Germinal center (tissue), 1 donor: ENCODE measurements at places on chromosomes 4 and X.

- DNase-seq = no peak
Observed at GRCh38 chr4:92198711-92199110, 105.1 kb upstream of the GRID2 start.

DNA sequence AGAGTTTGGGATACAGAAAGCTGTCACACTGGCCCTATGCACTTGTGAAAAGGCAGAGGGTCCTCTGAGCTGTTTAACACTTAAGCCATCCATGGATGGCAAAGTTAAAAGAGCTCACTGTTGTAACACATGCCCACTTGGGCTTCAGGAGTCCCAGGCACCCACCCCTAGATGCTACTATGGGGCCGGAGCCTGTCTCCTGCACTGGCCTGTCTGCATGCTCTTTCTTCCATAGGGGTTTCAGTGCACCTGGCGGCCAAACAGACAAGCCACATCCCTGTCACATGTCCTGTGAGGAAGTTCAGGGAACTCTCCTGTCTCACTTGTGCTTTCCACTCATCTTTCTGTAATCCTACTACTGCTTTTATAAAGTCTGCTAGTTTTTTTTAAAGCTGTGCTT, 2586.0 kb downstream of the PCDH7 start:
- no peak for DNase-seq

DNA sequence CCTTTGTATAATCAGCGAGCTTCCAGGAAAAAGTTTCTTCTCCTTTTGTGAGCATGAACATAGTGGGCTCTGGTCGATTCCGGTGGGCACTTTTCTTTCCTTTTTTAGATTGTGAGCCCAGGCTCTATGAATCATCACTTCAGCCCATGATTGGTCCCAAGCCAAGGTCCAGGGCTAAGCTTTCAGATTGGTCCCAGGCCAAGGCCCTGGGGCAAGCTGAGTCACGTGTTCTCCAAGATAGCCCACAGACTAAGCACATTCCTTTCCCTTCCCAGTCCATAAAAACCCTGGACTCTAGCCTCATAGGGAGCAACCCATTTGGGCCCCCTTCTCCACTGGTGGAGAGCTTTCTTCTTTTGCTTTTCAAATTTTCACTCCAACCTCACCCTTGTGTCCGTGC, 430.5 kb downstream of the NAP1L3 start:
- no peak for DNase-seq

GRCh38 chrX:106932960-106933537, 12.8 kb downstream of the CLDN2 start:
- DNase-seq = no peak

- DNase-seq = no peak
Observed at GRCh38 chrX:100410901-100411801, 1.1 kb upstream of the PCDH19 start.

DNA sequence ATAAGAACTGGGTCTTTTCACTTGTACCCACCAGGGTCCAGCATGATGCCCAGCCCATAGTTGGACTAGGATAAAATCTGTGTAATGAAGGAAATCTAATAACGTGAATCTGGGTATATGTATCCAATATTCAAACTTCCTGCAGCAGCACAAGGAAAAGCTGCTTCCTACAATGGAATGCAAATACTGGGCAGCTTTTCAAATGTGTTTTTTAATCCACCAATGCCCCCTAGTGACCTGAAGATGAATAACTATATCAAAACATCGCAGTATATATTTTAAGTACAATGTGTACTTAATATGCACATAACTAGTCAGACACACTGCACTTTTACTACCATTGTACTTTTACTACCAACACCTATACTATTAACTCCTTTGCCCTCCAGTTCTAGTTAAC, 5.3 kb downstream of the APOO start:
- peak; percentile 25 for DNase-seq

DNA sequence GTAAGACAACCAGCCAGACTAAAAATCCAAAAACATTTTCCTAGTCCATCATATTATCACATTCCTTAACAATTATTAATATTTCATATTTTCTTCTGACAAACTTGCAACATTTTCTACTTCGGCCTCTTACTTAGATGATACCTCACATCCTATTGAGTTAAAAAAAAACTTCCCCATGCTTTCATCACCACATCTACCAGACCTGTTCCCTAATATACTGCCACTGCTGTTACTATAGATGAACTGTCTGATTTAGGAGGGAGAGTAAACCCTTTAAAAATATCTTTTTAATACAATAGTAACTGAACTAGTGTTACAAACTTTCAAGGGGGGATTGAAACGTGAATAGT, 1.5 kb downstream of the FAM200B start:
- DNase-seq = no peak

DNA sequence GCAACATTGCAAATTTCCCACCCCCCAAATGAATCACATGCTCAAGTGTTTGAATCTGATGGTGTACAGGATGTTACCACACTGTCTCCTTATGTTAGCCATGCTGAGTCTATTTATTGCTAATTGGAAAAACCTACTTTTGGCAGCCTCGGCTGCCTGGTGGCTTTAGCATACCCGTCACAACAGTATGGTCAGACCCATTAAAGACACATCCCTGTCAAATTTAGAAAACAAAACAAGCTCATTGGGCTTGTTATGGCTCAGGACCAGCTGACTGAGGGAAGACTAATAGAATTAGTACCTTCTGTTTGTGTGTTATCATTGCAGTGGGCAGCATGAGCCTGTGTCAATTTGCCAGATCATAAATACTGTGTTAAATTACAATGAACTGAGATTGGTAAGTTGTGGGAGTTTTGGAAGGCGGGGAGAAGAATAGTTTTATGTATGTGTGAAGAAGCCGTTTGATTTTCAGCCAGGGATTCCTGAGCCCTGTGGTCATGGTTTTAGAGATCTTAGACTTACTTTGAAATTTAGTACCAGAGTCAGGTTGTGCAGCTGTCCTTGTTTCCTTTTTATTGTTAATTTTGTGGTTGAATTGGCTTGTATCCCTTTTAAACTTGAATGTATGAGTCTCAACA, 66.8 kb downstream of the POLA1 start:
- DNase-seq = no peak

DNA sequence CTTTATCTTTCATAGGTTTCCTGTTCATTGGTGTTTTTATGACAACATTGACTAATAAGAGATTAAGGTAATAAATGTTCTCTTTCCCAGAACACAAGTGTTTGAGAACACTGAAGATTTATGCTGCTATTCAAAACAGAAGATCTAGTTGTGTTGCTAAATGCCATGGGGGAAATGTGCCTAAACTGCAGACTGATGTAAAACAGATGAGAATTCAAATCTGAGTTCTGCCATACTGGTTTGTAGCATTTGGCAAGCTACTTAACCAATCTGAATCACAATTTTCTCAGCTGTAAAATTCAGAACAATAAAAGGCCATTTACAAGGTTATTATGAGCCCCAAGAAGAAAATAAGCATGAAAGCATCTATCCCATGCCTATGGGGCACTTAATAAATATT, 2.3 kb downstream of the SLC10A6 start:
- DNase-seq = no peak

DNA sequence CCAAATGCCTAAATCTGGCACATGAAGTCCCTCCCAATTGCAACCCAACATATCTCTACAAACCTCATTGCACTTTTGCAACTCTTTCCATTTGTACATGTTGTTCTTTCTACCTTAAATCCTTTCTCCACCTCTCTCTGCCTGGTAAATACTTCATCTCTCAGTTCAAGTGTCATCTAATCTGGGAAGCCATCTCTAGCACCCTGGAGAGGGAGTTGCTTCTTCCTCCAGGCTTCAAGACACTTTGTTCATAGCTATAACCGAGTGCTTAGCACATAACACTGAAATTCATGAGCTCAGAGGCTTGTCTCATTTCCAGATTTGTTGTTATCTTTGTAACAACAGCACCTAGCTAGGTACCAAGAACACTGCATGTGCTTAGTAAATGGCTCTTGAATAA, 114.8 kb upstream of the NAP1L5 start:
- no peak for DNase-seq

DNA sequence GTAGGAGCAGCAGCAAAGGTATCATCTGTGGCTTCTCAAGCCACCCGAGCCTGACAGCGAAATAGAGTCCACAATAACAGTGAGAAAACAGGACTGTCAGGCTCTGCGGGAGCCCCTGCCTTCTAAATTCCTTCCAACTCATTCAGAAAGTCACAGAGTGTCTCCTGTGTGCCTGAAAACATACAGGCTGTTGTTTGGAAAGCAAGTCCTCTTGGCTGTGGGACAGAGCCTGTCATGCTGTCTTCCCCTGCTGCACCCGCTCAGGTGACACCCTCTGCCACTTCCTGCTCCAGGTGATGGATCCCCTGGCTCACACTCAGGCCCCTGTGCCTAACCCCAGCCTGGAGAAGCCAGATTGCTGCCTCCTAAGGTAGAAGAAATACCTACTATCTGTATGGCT, 152.3 kb downstream of the RAB28 start:
- no peak for DNase-seq

GRCh38 chrX:121151293-121151692, 103.9 kb downstream of the GLUD2 start:
- no peak for DNase-seq

DNA sequence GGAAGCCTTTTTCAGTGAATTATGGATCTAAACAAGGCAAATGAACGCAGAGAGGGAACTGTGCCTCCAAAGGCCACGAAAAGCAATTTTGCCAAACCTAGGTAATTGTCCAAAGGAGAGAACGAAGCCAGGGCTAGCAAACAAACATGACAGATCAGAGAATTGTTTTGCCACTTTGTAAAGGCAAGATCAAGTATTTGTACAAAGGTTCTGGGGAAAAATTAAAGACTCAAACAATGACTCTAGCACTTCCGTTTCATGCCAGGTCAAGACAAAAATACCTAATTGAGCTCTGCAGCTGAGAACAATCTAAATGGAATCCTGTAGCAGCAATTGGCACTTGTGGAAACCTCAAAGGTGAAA, 8.5 kb downstream of the RBM47 start:
- no peak for DNase-seq

DNA sequence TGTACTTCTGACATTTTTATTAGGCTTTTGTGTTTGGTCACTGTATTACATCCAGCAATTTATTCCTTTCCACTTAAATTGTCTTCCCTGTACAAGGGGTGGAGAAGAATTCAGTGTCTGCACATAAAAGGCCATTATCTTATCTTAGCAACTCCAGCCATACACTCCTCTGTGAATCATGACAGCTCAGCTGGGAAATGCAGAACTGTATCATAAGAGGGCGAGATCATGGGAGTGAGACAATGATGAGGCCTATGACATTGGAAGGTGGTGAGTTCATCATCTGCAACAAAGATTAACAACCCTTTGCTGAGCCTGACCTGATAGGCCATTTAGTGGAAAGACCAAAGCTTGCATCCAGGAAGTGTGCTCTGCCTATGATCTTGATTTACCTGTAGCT, 33.3 kb downstream of the SLIT2 start:
- DNase-seq = no peak

DNA sequence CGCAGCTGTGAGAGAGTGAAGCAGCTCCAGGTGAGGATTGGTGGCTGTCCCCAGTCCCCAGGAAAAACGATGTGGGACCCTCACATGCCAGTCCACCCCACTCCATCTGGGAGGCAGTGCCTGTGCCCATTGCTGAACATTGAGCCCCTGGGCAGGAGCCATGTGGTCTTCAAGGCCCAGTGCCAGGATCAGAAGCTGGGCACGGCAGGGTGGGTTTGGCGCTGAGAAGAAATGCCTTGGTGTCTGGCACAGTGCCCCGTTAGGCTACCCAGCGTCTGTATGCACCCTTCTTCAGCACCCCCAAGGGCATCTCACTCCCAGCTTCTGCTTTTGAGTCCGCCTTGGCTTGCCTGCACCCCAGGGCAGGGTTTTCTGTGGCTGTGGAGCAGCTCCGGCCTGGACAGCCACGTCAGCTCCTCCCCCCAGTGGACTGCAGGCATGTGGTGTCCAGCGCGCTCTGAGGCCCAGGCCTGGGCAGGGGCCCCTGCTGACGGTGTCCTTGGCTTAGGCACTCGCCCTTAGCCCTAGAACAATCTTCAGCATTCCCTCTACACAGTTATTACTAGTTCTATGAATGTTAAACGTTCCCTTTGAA, 28.6 kb downstream of the RGS12 start:
- DNase-seq = no peak

DNA sequence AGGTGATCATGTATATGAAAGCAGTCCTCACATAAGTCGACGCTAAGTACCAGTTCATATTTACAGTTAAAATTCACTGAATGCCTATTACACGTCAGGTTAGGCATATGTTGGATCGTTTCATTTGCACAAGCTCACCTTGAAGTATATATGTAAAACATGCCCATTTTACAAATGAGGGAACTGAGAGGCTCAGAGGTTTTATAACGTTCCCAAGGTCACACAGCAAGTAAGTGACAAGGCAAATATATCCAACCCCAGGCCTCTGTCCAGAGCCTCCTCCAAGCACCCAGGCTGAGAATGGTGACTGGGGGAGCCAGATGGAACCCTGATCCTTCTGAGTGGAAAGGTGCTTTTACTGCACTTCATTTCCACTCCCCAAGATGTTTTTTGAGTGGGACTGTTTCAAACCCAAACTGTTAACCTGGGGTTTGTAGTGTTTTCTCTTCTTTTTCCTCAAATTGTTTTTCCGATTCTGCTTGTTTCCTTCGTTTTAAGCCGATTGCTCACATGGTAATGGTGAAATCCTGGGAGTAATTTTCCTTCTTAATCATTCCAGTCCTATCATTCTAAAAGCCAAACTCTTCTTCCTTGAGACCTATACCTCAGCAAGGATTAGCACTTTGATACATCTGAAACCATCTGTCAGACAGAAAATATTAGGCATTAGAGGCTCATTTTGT, 791 bp downstream of the SMIM20 start:
- peak; percentile 11 for DNase-seq

DNA sequence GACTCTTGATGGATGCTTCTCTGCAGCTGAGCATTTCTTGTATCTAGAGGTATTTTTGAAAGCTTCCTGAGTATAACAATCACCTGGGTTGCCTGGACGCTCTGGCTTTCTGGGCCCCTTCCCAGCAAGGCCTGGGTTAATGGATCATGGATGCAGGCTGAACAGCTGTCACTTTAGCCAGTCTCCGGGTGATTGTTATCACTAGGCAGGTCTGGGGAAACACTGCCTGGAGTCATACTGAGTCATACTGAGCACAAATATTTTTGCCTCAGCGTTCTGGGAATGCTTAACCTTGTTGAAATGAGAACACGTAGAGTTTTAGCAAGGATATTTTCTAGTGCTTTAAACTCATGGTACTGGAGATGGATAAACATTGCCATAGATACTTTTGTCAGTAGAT, 102.6 kb downstream of the PHEX start:
- DNase-seq = no peak
